ENCODE measurements at places on chromosomes 6 and 20.
A peak's percentile ranks its signal among the peaks of the same experiment; 100 is the strongest.

GRCh38 chr6:46381579-46381978 lies 109.7 kb downstream of the RCAN2 start:
- no peak overlapping the region for H3K4me3 ChIP-seq
- peaks cover 7% of the 10 kb centered on the region for H3K27me3 ChIP-seq
- no peaks in the 10 kb centered on the region for H3K36me3 ChIP-seq
- H3K27ac ChIP-seq, result no peak overlapping the region
- H3K4me1 ChIP-seq, result peaks cover 13% of the 10 kb centered on the region

GRCh38 chr6:50722829-50723554 lies 9.7 kb downstream of the TFAP2D start:
- no peak for DNase-seq
- no peak overlapping the region for H3K27ac ChIP-seq
- peaks cover 13% of the 10 kb centered on the region for H3K27me3 ChIP-seq
- H3K36me3 ChIP-seq, result peaks cover 2% of the 10 kb centered on the region

DNA sequence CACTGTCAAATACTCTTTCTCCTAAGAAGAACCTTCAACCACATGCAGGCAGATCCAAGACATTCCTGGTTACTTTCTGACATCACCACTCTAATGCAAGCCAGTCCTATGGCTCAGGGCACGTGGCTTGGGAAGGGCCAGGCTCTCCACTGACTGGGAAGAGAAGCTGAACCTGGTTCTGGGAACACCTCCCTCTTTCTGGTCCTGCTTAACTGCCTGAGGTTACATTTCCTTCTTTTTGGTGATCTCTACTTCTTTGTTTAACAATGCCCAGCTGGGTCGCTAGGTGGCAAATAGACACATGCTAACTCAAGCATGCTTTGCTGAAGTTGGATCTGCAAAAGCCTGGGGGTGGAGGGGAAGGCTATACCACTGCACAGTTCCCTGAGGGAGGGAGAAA lies 249.8 kb downstream of the GMDS start:
- H3K4me3 ChIP-seq, result no peak overlapping the region
- peaks cover 12% of the 10 kb centered on the region for H3K36me3 ChIP-seq
- H3K4me1 ChIP-seq, result peaks cover 10% of the 10 kb centered on the region
- no peak overlapping the region for H3K27ac ChIP-seq

DNA sequence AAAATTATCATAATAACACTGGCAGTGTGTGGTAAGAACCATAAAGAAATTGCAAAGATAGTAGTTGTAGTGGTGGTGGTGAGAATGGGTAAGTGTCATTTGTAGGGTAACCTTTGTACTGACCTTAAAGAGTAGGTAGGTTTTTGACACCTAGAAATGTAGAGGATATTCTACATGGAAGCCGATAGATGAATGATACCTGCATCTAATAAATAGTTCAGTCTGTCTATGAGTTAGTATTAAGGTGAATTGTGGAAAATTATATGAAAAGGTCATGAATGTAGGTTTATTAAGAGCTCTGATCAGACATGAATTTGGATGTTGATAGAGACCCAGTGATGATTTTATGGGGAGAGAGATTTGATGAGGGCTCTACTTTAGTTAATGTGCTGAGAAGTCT lies 78.1 kb downstream of the MYO6 start:
- no peaks in the 10 kb centered on the region for H3K4me1 ChIP-seq
- no peaks in the 10 kb centered on the region for H3K36me3 ChIP-seq
- H3K4me3 ChIP-seq, result no peak overlapping the region
- no peak overlapping the region for H3K27ac ChIP-seq
- DNase-seq, result no peak

DNA sequence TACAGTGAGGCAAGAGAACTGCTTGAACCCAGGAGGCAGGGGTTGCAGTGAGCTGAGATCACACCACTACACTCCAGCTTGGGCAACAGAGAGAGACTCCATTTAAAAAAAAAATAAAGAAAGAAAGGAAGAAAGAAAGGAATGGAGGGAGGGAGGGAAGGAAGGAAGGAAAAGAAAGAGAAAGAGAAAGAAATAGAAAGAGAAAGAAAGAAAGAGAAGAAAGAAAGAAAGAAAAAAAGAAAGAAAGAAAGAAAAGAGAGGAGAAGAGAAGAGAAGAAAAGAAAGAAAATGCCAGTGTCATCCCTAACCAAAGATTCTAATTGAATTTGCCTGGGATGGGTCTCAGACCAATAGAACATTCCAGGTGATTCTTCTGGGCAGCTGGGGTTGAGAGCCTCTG lies 4.2 kb downstream of the TGM3 start:
- H3K27me3 ChIP-seq, result no peaks in the 10 kb centered on the region
- H3K4me1 ChIP-seq, result peaks cover 6% of the 10 kb centered on the region

- H3K27me3 ChIP-seq, result peaks cover 2% of the 10 kb centered on the region
- H3K27ac ChIP-seq, result no peak overlapping the region
- no peak for DNase-seq
- H3K4me3 ChIP-seq, result no peak overlapping the region
These were observed 109.7 kb downstream of the BFSP1 start for GRCh38 chr20:17421493-17421892.

- no peaks in the 10 kb centered on the region for H3K4me1 ChIP-seq
- peaks cover 1% of the 10 kb centered on the region for H3K27me3 ChIP-seq
- no peaks in the 10 kb centered on the region for H3K36me3 ChIP-seq
- DNase-seq, result peak; percentile 40
- H3K27ac ChIP-seq, result no peak overlapping the region
- no peak overlapping the region for H3K4me3 ChIP-seq
These were observed 19.6 kb upstream of the FERMT1 start for GRCh38 chr20:6142348-6142993.

Measured in memory B cell (primary cell).